ENCODE measurements at places on chromosomes 7 and 10.
A peak's percentile ranks its signal among the peaks of the same experiment; 100 is the strongest.

DNA sequence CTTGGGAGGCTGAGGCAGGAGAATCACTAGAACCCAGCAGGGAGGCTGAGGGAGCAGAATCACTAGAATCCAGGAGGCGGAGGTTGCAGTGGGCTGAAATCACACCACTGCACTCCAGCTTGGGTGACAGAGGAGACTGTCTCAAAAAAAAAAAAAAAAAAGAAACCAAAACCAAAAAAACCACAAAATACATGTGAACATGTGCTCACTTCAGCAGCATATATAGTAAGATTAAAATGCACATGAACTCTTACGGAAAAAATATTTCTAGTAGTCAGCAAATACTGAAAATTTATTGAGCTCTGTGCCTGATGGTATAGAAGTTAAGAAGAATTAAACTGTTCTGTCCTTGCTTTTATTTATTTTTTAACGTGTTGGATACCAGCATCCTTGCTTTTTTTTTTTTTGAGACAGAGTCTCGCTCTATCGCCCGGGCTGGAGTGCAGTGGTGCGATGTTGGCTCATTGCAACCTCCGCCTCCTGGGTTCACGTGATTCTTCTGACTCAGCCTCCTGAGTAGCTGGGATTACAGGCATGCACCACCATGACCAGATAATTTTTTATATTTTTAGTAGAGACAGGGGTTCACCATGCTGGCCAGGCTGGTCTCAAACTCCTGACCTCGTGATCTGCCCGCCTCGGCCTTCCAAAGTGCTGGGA lies 9.6 kb upstream of the ZNF487 start:
- no peak for DNase-seq

GRCh38 chr7:159370-160270 lies 32.8 kb upstream of the FAM20C start:
- no peak for DNase-seq

DNA sequence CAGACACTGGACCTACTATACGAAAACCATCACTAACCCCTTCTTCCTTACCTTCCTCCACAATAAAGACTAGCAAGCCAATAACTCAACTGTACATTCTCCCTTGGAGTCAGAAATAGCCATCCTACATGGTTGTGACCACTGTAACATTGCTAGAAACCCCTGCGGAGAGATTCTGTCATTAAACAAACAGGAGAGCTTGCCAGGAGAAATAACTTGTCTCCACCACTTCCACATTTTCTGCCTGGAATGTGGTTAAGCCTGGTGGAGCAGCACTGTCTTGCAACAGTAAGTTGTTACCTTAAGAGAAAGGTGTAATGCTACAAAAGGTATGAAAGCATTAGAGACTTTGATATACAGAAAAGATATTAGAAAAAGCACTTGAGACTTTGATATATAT lies 45.8 kb downstream of the THSD7A start:
- no peak for DNase-seq

- DNase-seq: no peak
These were observed 29.1 kb downstream of the TNRC18 start for GRCh38 chr7:5394264-5395105.

DNA sequence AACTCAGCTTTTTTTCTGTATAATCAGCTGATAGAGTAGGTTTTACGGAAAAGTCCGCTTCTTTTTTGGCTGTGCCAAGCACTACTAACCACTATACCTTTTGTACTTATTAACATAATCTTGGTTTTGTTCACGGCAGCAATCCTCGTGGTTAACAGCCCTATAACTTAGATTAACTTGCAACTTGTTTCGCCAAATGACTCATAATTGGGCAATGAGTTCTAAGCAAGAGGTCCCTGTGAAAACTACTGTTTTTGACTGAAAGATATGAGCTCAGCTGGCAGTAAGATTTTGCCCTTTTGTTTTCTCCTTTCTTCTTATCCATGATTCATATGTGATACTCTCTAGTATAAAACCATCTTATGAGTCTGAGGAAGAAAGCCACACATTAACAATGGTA lies 345.0 kb upstream of the PCDH15 start:
- no peak for DNase-seq

- peak; percentile 49 for DNase-seq
These were observed 92.2 kb upstream of the LAMB4 start for GRCh38 chr7:108222236-108222892.

DNA sequence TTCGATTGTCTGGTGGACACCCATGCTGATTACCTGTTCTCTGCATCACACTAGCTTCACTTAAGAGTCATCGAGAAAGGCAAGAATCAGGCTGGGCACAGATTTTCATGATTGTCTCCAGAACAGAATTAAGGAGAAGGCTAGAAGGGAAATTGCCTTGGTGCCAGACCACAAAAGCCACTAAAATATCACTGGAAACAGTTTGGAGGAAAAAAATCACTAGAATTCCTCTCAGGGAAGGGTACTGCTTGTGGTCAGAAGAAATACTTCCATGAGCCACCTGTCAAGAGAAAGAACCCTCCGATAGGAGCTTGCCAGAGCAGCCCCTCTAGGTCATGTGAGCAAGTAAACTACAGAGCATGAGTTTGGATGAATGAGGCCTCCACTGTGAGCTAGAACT lies 269.3 kb upstream of the TEX47 start:
- DNase-seq: no peak

DNA sequence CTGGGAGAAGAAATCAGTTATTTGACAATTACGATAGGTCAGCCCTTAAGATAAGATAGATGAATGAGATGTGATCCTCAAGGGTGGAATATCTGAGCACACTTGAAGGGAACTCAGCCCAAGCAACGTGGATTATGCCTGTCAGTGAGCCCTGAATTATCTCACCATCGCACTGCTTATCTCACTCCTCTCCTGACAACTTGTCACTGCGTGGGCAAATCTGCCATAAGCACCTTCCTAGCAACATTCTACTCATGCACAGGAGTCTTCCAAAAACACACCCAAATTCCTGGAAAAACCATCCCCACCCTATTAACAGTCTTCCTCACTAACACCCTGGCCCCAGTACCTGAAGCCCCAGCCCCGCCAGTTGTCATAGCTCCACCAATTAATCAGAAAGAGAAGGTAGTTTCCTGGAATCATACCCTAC lies 46.5 kb upstream of the IL6 start:
- no peak for DNase-seq

DNA sequence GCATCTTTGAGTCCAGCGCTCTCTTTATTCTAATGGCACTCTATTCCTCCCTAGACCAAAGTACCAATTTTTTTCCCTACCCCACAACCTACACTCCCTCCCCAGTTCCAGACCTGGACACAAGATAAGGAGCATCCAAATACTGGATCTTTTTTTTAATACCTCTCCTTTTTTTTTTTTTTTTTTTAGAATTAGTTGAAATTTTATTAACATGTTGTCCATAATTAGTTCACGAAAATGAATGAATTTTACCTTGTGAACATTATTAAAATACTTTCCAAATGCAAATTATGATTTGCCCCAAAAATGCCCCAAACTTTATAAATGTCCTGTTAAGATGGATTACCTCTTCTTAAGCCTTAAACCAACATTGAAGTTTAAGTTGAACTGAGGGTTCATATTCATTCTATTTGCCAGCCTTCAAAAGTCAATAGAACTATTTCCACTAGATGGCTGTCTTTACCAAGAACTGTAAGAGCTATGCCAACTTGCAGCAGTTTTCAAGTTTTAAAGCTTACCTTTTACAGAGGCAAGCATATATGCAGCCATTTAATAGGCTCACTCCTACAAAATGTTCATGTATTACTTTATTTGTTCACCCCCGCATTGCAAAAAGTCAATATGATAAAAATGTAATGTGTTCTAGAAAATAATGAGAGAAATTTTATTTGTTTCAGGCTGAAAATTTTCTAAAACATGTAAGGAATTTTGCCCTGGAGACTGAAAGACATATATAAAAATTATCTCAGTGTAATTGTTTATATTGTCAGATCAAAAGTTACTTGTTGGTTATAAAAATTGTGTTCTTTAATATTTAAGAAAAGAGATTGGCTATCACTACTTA lies 39.7 kb upstream of the TNKS2 start:
- peak; percentile 54 for DNase-seq

DNA sequence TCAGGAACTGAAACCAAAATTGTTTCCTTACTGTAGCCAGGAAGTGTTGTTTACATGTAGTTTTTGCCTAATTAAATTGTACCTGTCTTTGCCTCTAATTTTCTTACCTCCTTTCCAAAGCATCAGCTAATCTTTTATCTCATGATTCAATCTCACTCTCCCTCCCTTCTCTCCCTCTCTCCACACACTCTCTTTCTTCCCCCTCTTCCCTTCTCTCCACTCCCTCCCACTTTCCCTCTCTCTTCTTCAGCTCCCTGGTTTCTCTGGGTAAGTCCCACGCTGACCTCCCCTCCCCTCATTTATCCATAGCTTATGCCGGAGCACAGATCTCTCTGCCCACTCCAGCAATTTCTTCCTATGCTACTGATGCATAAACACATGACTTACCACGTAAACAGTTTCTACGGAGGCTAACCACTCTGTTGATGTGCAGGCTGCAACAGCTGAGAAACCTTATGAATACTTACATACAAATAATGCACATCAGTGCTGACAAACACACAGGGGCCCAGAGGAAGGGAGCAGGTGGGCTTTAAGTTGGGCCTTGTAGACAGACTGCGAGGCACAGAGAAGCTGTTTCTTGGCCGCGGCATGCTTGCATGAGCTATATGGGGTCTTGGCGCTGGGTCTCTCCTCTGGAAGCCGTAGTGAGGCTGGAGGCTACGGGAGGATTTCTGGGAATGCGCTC lies 174.4 kb upstream of the PLXNA4 start:
- DNase-seq: no peak

DNA sequence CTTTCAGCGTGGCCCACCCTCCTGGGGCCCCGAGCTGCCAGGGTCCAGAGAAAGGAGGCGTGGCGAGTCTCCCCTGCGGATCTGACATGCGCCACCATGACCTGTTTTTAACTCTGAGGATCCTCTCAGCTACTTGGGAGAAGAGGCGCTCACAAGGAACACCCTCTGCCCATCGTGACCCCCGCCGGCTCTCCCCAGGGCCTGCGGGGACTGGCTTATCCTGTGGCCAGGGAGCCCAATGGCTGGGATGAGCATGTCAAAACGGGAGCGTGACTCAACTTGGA lies 93.7 kb downstream of the EBF3 start:
- no peak for DNase-seq

- no peak for DNase-seq
These were observed 38.5 kb downstream of the BNIP3 start for GRCh38 chr10:131943021-131943814.

DNA sequence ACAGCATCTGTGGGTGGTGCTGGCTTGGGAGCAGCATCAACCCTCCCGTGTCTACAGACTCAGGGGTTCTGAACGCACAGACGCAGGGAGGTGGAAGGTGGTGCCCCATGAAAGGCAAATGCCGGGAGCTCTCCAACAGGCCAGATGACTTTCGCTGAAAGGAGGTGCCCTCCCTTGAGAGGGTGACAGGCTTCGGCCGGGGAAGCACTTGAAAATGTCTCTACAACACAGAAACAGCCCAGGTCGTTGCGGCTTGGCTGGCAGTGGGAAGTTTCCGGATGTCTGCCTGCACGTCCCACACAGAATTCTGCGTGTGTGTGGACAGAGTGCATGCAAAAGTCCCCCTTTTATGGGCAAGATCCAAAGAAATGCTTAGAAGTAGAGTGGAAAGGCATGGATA lies 239.6 kb downstream of the SKAP2 start:
- DNase-seq: no peak

DNA sequence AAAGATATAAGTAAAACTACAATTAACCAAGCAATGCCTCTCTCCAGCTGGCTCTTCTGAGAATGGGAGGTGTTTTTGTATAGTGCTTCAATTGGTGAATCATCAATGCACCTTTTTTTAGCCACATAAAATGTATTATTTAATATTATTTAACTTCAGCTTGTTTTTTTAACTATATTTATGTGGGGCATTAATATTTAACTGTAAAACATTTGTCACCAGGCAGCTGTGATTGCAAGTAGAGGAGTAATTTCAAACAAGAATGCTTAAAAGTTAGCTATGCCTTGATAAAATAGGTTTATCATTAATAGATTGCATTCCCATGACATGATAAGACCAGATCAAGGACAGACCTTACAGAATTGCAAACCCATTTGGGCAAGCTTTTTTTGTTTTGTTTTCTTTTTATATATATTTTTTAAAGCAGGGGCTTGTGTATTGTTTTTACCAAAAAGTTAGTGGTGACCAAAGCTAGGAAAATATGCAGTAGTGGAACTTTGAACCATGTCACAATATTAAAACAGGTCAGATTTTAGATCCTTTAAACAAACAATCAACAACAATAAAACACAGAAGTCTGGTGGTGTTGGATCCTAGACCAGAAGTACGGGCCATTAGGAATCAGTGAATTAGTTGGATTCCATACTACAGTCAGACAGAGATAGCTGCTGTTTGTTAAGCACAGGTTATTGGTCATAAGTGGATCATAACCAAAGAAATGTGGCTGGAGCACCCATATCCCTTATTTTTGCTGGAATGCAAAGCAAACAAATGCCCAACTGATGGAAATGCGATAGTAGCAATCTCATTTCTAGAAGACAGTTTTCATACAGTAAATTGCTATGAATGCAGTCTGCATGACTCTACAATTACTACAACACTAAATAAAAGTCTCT lies 2.9 kb downstream of the CAV2 start:
- no peak for DNase-seq

GRCh38 chr10:5811387-5811821 lies 1.8 kb downstream of the GDI2 start:
- DNase-seq: peak; percentile 60

DNA sequence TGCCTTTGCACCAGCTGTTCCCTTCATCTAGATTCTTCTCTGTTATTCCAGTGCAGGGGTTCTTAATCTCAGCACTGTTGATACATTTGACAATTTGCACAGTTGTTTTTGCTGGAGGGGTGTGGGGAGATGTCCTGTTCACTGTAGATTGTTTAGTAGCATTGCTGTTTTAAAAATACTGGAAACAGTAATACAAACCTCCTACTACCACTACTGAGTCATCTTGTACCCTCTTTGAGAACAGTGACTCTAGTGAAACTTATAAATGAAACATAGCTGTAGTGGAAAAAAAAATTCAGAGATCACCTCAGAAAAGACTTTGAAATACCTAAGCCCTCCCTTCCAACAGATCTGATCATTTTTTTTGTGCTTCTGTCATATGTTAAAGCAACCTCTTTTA lies 154.8 kb upstream of the TMEM196 start:
- peak; percentile 29 for DNase-seq

DNA sequence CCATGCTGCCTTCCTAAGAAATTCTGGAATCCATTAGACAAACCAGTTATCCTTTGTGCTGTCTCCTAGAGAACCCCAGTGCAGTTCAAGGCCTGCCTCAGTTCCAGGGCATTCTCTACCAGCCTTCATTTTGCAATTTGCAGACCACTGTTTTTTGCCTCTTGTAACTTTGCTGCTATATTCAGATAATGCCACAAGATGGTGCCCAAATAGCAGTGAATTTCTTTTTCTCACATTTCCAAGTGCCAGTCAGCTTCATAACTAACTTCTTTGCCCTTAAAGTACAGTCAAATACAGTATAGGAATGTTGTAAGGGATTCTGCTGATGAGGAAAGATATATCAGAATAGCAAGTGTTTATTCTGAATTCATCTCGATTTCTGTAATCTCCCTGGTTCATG lies 25.2 kb downstream of the LOXL4 start:
- no peak for DNase-seq

Measured in RPMI7951 (cell line).